Liver (tissue), 10 donors: ENCODE measurements at places on chromosomes 11 and 22. TPM values are rescaled to one million over a fixed set of nuclear protein-coding genes. Genes with fewer than 3 reads are reported as not detected.

The P2RY2 gene
- 2.4 TPM for total RNA-seq

- DNase-seq, result no peak
These were observed 55.4 kb downstream of the USP35 start for GRCh38 chr11:78244080-78244479.

The OR4A16 gene
- total RNA-seq, result not detected

The CXCR5 gene
- total RNA-seq, result not detected

DNA sequence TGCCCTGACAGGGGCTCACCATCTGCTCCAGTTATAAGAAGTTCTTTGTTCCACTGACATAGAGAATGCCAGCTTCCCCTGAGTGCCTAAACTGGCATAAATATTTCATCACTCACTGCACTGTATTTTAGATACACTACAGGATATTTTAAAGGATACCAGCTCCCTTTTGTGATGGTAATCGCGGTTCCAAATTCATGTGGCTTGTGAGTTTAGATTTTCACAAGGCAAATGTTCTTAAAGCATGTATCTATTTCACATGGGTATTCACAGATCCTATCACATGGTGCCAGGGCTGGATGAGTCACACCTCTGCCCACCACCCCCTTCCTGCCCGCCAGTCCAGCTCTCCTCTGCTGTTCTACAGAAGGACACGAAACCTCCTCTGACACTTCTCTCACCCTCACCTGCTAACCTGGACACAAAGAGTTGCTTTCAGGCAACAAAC lies 105.5 kb downstream of the KCNC1 start:
- DNase-seq, result no peak

The TRIM48 gene
- total RNA-seq, result not detected

DNA sequence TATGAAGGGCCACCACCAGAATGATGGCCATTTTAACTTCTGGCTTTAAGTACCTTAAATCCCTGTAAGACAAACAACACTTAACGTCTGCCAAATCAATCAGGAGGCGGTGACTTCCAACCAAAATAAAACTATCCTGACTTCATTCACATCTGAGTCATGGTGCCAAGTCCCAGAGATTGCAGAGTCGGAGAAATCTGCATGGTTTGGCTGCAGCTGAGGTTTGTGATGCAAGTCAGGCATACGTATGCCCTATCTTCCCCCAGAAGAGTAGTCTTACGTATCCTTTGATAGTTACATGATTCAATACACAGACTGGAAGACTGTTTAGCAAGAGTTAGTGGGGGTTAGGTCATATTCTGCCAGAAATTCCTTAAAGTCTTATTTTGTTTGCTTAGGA lies 1.7 kb upstream of the GAB2 start:
- DNase-seq, result no peak

GRCh38 chr11:63537293-63538101 lies 889 bp downstream of the PLAAT4 start:
- no peak for DNase-seq

- no peak for DNase-seq
These were observed 66.9 kb upstream of the SLC22A12 start for GRCh38 chr11:64524158-64524527.

The GNAZ gene
- total RNA-seq, result 0.33 TPM

- DNase-seq, result no peak
These were observed 50.0 kb upstream of the POU2AF1 start for GRCh38 chr11:111429066-111429506.

The BID gene
- 28.7 TPM for total RNA-seq

DNA sequence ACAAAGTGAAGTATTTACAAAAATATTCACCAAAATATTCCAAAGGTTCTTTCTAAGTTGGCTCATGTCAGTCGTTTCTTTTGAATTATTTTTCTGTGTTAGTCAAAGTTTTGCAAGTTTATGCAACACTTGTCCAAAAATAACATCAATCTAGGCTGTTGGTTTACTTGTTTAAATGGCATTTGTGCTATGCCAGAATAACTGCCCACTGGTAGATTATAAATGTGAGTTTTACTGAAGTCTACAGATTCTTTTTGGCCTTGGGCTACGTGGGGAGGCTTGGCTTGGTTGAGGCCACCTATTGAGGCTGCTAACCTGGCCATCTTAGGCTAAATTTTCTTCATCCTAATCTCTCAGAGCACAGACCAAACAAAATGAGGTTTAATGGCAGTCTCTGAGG lies 1091.9 kb upstream of the RAG2 start:
- DNase-seq, result no peak

The MAPK12 gene
- 2.8 TPM for total RNA-seq

The BCO2 gene
- total RNA-seq, result 190 TPM

- DNase-seq, result no peak
These were observed 89.6 kb upstream of the ARHGAP32 start for GRCh38 chr11:129281471-129282415.

DNA sequence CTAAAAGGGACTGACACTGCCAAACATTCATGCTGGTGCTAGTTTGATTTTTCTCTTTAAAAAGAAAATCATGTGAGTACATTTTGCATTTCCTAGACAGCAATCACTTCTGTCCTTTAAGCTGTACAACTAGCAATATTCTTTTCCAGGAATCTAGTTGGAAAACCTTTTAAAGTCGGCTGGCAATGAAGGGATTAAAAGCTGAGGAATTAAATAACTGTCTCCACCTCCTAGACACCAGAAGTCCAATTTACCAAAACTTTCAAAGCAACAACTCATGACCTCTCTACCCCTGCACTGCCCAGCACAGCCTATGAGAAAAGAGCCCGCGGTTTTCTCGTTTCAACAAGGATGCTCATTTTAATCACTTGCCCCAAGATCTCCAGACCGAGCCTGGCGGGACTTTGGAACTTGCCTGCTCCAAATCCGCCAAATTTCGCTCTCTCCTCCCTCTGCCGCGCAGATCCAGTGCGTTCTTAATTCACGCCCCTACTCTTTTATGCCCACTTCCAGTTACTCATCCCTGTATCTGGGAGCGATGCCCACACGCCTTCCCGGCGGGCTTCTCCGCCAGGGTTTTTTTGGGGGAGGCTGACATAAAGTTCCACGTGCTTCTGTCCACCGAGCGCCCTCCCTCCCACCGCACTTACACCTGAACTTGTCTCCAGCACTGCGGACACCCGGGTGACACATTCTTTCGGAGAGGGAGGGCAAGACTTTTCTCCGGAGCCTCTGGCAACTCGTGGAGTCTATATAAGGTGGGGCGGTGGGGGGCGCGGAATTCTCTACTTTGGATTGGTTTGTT lies 2.5 kb downstream of the MPPED2 start:
- DNase-seq, result no peak

DNA sequence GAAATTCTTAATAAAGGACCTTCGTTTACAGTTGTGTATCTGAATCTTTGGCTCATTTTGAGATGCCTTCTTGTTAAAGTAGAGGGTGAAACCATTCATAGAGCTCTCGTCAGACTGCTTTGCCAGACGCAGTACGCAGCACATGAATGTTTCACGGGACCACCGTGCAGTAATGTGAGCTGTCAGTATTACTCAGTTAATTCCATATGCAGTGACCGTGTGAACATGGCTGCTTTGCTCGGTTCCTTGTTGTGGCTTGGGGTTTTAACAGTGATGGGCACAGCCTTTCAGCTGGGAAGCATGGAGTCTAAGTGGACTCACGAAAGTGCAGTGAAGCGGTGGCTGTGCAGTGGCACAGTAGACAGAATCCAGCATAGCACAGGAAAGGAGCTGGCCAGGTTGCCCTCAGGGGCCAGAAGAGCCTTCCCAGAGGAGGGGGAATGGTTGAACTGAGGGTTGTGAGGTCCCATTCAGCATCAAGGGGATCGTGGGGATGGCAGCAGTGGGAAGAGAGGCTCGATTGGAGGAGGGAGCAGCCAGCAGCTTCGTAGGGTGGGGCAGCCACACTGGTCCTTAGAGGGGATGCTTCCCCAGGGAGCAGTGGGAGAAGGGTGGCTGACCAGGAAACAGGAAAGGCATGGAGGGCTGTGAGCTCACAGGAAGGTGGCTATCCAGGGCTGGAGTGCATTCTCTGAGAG lies 31.4 kb downstream of the PPFIA1 start:
- no peak for DNase-seq

- DNase-seq, result no peak
These were observed 58.9 kb upstream of the CLMP start for GRCh38 chr11:123253911-123254310.

The FERMT3 gene
- 47.2 TPM for total RNA-seq

DNA sequence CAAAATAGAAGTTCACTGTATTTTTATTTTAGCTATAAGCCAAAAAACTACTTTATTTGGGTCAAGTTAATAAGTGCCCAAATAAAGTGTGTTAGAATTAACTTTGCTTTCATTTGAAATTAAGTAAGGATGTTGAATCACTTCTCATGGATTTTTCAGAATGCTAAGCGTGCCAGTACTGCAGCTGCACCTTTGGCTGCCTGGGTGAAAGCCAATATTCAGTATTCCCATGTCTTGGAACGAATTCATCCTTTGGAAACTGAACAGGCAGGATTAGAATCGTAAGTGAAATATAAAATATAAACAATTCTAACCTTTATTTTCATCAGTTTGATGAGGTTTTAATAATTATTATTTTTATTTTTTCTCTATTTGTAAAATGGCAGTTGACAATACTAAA lies 113.6 kb downstream of the DYNC2H1 start:
- no peak for DNase-seq

The AQP11 gene
- 16.6 TPM for total RNA-seq

DNA sequence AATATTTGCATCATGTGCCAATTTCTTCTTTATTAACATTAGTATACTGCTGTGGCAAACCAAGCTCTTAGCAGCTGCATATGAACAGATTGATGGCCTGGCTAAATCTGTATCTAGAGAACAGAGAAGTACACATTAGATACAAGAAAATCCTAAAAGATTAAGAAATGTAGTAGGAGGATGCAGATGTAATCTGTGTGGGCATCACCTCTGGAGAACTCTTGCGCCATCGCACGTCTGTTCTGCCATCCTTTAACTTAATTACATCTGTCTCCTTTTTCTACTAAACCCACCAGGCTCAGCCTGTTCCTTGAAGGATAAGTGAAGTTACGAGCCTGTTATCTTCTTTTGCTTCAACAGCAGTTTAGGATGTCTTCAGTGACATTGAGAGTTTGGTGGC lies 196.4 kb upstream of the PITPNB start:
- DNase-seq, result no peak

The OR6T1 gene
- not detected for total RNA-seq

The YPEL4 gene
- total RNA-seq, result 19.9 TPM

GRCh38 chr22:20948450-20948849 lies 18.6 kb upstream of the AIFM3 start:
- DNase-seq, result no peak

The PDGFD gene
- total RNA-seq, result 3.3 TPM

The LRRC4C gene
- 0.93 TPM for total RNA-seq

DNA sequence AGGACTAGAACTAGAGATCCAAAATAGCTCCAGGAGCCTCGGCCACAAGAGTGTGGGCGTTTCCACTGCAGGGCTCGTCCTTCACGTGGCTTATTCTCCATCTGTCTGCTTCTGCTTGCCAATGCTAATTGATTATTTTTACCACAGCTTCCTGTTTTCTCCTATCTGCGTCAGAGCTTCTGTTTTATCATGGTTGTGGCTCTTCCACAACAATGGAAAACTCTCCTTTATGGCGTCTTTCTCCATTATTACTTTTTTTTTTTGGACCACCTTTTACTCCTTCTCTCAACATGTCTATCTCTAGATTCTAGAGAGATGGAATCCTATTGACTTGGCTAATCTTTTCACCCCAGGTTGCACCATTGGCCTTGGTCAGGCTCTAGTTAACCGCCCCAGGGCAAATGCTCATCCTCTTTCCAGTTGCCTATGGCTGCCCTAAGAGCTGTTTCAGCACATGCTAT lies 25.9 kb downstream of the CAT start:
- no peak for DNase-seq

- no peak for DNase-seq
These were observed 2.9 kb downstream of the CFAP68 start for GRCh38 chr11:111882202-111882601.

GRCh38 chr11:121446752-121447156 lies 5.4 kb upstream of the SORL1 start:
- no peak for DNase-seq

The CCDC116 gene
- total RNA-seq, result 0.08 TPM

The SMIM38 gene
- total RNA-seq, result 1.7 TPM

DNA sequence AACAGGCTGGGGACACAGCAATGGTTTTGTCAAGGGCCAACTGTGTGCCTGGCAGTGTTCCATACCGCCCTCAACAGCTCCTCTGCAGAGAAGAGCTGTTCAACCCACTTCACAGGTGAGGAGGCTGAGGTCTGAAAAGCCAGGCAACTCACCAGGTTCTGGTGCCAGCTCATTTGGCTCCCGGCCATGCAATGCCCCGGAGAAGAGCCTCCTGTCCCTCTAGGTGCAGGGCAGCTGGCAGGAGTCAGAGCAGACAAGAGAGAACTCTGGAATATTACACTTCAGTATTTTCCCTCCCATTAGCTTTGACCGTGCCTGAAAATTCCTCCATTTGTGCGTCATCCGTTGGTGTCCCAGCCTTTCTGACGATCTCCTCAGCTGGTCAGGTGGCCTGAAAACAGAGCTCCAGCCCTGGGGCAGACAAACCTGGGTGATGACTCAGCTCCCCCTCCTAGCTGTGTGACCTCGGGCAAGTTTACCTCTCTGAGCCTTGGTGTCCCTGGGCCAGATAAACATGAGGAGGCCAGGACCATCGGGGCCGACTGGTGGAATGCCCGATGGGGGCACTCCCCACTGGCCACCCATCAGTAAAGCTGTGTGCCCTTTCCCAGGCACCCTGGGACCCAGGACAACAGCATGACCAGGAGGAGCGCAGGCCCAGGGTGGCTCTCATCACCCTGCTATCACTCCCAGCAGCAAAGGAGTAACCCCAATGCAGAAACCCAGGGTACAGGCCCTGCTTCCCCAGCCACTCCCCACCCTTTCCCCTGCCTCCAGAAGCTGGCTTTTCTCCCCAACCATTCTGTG lies 9.6 kb upstream of the C1QTNF6 start:
- DNase-seq, result no peak

DNA sequence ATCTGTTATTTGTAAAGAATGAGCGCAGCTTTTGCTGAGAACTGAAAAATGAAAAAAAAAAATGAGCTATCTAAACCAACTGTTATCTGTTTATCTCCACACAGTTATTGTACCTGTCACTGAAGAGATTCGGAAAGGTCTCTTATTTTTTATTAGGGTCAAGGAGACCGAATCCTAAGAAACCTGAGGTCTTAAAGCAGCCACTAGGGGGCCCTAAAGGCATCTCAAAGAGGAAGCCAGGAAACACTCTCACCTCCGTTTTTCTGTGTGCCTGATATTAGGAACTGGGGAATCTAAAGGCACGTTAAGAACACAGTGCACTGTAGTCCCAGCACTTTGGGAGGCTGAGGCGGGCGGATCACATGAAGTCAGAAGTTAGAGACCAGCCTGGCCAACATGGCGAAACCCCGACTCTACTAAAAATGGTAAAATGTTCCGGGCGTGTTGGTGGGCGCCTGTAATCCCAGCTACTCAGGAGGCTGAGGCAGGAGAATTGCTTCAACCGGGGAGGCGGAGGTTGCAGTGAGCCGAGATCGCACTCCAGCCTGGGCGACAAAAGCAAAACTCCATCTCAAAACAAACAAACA lies 3.5 kb upstream of the LARGE1 start:
- peak; percentile 44 for DNase-seq
